Small intestine (tissue), 16 donors: ENCODE measurements at places on chromosomes 5 and 9. TPM values are rescaled to one million over a fixed set of nuclear protein-coding genes. Genes with fewer than 3 reads are reported as not detected.

Gene PCDH12
- polyA plus RNA-seq: under 0.01 TPM

- no peak for DNase-seq
These were observed 442.5 kb upstream of the KLF4 start for GRCh38 chr9:107932046-107932445.

Gene ANKRD31
- polyA plus RNA-seq: 0.06 TPM

DNA sequence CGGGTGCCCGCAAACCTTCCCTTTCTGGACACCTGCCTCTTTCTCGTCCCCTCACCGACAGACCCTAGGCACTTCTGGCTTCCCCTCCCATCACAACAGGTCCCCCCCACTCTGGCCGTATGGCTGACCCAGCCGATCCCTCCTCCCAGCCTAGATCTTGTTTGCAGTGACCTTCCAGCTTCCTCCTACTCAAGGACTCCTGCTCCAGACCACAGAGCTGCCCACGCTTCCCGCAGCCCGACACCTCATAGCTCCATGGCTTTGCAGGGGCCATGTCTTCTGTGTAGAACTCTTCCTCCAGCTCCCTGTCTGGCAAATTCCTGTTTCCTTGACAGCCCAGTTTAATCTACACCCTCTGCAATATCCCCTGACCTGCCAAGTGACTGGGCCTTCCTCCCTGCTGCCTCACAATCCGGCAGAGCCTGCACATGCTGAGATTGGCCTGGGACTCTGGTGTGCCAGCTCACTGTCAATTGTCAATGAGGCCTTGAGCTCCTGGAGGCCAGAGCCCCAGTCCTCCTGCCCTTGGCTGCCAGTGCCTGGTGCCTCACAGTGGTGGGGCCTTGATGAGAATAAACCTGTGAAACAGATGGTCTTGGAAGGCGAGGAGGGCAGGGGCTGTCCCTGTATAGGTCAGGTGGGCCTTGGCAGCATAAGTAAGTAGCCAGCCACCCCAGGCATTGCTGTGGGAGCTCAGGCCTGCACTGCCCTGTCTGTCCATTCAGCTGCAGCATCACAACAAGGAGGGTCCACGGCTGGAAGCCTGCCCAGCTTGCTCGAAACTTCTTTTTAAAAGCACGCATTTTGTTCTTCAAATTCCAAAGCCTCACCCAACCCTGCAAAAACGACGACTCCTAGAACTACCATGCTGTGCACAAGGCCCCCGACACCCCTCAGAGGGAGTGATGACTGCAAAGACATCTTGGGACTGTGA, 50.5 kb downstream of the GADD45G start:
- no peak for DNase-seq

Gene PTGDS
- polyA plus RNA-seq: 0.86 TPM

Gene GM2A
- polyA plus RNA-seq: 22.5 TPM

DNA sequence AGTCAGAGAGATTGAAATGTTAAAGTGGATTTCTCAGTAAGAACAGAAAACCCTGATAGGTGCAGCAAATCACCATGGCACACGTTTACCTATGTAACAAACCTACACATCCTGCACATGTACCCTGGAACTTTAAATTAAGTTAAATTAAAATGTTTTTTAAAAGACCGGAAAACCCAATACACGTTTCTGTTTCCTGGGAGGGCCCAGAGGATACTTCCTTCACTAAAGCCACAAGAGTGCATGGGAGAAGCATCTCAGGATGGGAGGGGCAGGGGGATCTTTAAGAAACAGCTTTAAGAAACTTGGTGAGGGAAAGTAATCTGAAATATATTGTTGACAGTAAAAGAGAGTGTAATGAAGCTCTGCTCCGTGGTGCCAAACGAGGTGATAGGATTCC, 164.7 kb upstream of the PTGER4 start:
- DNase-seq: no peak

Gene MARCHF3
- polyA plus RNA-seq: 4.3 TPM

DNA sequence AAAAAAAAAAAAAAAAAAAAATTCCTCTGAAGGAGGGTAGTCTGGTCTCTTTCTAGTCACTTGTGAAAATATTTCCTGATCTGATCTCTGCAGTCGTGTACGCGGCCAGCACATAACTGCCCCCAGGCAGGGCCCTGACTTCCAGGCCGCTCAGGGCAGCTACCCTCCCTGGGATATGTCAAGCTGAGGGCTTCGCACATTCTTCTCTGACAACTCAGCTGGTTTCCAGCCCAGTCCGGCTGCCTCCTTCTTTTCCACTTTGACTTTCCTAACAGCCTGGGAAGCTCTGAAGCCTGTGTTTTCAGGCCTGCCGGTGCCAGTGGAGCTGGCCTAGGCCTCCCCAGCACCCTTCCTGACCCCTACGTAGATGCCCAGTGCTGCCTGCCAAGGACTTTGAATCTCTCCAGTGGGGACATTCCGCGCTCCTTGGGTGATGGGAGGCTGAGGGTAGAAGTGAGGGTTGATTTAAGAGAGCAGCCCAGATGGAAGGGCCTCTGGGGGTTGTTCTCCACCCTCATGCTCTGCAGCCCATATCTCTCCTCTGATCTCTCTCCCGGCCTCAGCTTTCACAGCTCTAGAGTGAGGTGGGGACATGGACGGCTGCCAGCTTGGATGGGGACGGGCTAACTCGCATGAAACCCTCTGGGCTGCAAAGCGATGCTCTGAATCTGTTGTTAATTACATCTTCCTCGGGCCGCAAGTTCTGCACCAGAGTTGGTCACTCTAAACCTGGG, 20.7 kb downstream of the COL5A1 start:
- no peak for DNase-seq

DNA sequence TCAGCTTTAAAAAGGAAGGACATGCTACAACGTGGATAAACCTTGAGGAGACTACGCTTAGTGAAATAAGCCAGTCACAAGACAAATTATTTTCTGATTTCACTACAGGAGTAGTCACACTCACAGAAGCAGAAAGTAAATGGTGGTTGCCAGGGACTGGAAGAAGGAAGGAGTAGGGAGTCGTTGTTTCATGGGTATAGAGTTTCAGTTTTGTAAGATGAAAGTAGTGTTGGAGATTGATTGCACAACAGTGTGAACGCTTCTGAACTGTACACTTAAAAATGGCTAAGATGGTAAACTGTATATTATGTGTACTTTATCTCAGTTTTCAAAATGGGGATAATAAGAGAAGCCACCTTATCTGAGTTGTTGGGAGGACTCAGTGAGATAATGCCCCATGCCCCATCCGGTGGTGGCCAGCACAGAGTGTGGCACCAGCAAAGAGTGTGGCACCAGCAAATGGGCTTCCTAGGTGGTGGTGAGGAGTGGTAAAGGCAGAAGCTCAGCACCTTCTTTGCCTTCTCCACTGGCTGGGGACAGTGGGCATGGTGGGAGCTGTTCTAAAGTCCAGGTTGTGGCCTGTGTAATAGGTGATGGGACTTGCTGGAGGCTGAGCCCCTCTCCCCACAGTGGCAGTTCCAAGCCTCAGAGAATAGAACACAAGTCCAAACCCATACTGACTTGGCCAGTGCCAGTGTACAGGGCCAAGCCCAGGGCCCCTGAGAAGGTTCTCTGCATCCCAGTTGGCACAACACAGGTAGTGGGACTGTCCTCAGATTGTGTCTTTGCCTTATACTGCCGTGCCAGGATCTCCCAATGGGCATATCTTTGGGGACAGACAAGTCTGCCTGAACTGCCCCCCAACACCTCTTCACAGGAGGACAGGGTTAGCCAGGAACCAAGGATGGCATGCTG, 4.4 kb downstream of the SLC22A4 start:
- DNase-seq: no peak

Gene HSD17B3
- polyA plus RNA-seq: 1.5 TPM

GRCh38 chr9:132840980-132841379, 37.1 kb downstream of the AK8 start:
- DNase-seq: no peak

GRCh38 chr9:32926911-32927310, 74.5 kb downstream of the APTX start:
- no peak for DNase-seq

GRCh38 chr9:109733690-109734089, 46.3 kb upstream of the PALM2AKAP2 start:
- peak; percentile 35 for DNase-seq

DNA sequence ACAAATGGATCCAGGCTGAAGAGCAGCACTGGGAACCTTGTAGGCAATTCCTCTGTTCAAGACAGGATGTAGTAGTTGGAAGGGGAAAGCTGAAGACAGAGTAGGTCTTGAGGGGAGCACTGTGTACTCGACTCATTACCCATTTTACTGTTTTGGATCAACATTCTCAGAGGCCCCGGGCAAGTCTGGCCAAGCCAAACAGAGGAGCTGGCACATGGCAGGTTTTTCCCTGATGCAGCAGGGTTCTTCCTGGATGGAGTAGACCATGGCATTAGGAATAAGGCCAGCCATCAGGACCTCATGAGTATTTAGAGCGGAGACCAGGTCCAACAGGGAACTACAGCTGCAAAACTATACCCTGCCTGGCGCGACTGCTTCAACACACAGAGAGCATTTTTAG, 4.4 kb downstream of the SVEP1 start:
- no peak for DNase-seq

Gene FNIP1
- polyA plus RNA-seq: 21.9 TPM

- no peak for DNase-seq
These were observed 34.4 kb downstream of the SARDH start for GRCh38 chr9:133703591-133704399.

Gene SLC31A1
- polyA plus RNA-seq: 30.8 TPM

DNA sequence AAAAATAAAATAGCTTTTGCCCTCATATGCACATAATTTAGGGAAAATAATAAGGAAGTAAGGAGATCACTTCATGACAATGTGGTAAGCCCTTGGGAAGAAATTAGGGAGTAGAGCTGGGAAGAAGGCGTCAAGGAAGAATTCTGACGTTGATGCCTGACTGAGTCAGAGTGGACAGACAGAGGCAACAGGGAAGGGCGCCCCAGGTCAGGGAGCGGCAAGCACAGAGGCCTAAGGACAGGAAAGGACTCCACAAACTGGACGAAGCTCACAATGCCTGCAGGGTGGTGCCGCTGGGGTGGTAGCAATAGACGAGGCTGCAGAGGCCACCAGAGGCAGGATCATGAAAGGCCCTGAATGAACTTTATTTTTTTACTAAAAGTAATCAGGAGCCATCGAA, 7.6 kb downstream of the DRD1 start:
- DNase-seq: no peak

Gene LCN12
- polyA plus RNA-seq: 3.4 TPM

- DNase-seq: no peak
These were observed 4.7 kb upstream of the ZFR start for GRCh38 chr5:32449262-32449661.

Gene SPACA9
- 1.9 TPM for polyA plus RNA-seq

- no peak for DNase-seq
These were observed 22.1 kb downstream of the SARDH start for GRCh38 chr9:133715866-133716563.

DNA sequence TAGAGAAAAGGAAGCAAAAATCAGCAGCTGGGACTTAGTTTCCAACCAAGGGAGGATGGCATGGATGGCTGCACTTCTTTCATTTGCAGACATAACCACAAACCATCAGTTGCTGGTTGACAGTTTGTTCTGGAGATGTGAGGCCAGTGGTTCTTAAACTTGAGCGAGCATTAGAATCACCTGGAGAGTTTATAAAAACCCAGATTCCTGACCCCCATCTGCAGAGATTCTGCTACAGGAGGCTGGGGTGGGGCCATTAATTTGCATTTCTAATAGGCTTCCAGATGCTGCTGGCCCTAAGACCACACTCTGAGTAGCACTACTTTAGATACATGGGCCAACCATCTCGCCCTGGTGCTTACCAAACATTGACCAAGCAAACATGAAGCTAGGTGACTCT, 60.8 kb downstream of the MARCHF3 start:
- DNase-seq: no peak

Gene IL7R
- polyA plus RNA-seq: 10.4 TPM

Gene C9
- polyA plus RNA-seq: 0.06 TPM

- DNase-seq: no peak
These were observed 1708.8 kb upstream of the C9orf72 start for GRCh38 chr9:29282121-29282520.

DNA sequence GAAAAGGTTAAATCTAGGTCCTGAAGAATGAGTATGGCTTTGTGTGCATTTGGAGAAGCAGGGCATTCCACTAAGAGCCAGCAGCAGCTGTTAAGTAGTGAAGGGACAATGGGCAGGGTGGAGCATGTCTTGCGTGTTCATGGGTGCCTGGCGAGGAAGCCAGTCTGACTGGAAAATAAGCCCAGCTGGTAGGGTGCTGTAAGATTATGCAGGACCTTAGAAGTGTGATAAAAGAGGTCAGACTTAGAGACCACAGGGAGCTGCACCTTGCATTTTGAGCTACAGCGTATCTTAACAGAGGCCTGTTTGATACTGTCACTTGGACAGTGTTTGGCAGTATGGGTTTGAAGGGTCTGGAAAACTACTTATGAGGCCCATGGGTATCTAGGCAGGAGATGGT, 131.7 kb upstream of the ELL2 start:
- DNase-seq: peak; percentile 38

Gene FIBCD1
- polyA plus RNA-seq: not detected

DNA sequence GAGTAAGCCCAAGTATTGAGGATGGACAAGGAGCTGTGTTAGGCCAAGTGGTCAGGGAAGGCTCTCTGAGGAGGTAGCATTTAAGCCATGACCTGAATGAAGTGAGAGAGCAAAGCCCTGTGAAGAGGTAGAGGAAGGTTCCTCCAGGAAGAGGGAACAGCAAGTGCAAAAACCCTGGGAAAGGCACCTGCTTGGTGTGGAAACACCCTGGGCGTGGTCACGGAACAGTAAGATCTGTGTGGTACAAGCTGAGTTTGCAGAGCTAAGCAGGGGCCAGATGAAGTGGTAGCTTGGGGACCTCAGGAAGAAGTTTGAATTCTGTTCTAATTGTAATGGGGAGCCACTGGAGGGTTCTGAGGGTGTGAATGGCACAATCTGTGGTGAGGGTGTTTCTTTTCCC, 310.2 kb downstream of the ARHGAP26 start:
- DNase-seq: no peak

Gene C9orf50
- 0.27 TPM for polyA plus RNA-seq

Gene RGS7BP
- 0.97 TPM for polyA plus RNA-seq

Gene PITX1
- 3.4 TPM for polyA plus RNA-seq

- no peak for DNase-seq
These were observed 10.1 kb upstream of the ZNF484 start for GRCh38 chr9:92887880-92888338.

Gene SHOC1
- 0.04 TPM for polyA plus RNA-seq

Gene GCNT1
- polyA plus RNA-seq: 43.2 TPM

Gene KLHL3
- 0.81 TPM for polyA plus RNA-seq
